CD4-positive, alpha-beta T cell treated with Interleukin-15 for 4 hours (primary cell): ENCODE measurements at places on chromosomes 16 and 17.

GRCh38 chr17:29699283-29699682 lies 76.6 kb upstream of the CORO6 start:
- no peak for DNase-seq

- DNase-seq, result no peak
Observed at GRCh38 chr17:36459045-36459444, 27.4 kb upstream of the ZNHIT3 start.

- DNase-seq, result peak; percentile 13
Observed at GRCh38 chr16:11563493-11564040, 23.2 kb downstream of the LITAF start.

DNA sequence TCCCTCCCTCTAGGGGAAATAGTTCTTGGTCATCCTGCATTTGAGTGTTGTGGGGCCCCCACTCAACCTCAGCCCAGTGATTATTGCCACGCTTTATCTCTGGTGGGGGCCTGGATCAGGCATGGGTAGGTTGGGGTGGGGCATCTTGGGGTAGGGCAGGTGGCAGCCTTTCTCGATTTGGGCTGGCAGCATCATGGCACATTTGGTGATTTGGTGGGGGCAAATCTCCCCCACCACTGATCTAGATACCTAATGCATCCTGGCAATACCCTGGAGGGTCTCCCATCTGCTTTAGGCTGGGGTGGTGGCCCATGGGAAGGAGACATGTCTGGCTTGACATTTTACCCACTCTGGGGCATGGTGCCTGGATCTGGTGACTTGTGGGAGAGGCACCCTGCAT lies 40.2 kb downstream of the NLRP1 start:
- no peak for DNase-seq

- no peak for DNase-seq
Observed at GRCh38 chr16:29232811-29233704, 173.5 kb downstream of the NPIPB11 start.

- DNase-seq, result no peak
Observed at GRCh38 chr16:90046122-90046970, 27.1 kb upstream of the DBNDD1 start.

DNA sequence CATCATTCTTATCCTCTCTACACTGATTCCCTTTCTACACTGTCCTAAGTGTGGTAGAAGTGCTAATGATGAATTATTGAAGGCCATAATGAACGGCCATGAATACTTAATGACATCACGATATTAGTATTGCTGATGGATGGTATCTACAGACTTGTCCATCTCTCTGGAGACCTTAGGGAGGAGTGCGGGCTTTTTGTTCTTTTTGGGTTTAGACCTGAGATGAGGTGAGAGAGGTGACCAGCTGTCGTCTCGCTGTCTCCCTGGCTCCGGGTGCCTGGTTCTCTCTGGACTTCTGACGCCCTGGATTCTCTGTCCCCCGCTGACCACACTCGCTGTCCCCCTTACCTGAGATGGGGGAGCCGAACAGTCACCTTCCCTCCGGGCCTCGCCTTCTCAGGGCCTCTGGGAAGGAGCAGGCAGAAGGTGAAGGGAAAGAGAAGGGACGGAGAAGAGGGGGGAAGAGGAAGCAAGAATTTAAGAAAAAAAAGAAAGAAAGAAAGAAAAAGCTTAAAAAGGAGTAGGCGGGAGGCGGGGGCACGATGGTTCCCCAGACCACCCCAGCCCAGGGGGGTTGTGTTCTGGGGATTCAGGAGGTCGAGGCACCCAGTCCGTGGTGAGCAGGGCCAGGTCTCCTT lies 17.1 kb downstream of the SGCA start:
- no peak for DNase-seq

GRCh38 chr17:13973960-13974651 lies 95.2 kb upstream of the COX10 start:
- no peak for DNase-seq

- DNase-seq, result no peak
Observed at GRCh38 chr17:68399638-68400403, 57.5 kb downstream of the WIPI1 start.

DNA sequence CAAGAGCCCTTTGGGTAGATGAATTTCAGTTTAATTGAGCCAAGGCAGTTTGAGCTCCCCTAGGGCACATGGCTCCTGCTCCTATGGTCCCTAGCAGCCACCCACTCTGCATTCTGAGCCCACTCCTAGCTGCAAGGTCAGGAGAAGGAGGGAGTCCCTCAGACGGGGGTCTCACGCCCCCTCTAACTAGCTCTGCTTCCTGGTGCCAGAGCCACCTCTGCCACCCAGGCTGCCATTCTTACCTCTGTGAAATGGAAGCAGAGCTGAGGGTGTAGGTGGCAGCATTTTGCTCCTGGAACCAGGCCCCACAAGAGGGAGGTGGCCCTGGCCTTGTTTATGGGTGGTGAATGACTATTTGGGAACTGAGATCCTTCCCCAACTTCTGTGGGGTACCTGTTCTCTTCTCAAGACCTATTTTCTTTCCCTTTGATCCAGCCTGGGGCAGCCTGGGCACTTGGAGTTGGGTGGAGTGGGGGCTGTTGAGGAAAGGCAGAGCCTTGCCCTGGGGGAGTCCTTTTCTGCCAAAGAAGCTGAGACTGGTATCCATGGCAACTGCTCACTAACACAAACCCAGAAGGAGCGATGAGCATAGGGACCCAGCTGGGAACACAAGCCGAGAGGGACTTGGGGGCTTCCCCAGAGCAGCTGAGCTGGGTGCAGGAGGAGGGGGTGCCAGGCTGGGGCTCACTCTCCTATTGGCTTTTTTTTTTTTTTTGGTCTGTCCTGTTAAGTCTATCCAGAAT lies 4.8 kb downstream of the SPNS2 start:
- DNase-seq, result no peak

DNA sequence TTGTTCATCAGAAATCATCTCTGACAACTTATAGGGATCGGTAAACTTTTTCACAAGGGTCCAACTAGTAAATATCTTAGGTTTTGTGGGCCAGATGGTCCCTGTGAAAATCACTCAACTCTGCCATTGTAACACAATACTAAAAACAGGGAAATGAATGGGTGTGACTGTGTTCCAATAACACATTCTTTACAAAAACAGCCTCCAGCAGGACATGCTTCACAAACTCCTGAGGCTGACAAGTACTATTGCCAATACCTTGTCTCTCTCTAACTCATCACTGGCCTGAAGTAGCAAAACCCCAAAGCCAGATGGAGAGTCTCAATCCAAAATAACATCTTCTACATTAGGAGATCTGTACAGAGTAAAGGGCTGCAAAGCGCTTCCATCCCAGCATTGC lies 312.3 kb downstream of the TOX3 start:
- DNase-seq, result no peak

DNA sequence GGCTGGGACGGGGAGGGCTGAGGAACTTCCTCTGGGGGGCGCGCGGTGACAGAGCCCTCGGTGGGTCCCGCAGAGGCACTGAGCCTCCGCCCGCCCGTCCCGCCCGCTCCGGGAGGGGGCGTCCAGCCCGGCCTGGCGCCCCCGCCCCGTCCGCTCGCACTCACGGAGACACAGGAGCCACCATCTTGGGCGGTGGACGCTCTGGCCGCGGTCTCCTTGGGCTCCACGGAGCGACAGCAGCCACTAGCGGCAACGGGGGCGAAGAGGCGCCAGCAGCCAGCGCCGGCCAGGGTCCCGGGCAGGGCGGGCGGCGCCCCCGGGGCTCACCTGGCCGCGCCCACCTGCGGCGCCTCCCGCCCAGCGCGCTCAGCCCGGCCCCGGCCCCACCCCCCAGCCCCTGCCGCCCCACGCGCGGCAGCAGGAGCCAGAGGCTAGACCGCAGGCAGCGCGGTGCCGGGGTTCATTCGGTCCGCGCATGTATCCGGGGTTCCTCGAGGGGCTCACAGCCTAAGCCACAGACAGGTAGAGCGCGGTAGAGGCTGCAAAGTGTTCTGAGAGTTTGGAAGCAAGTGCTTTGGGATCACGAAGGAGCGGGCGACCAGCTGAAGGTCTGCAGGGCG lies at the start of gene C17orf113:
Gene C17orf113, minus strand, starts transcription at position 209 of the 620 bp plus-strand sequence. CDS start 7,225 bp downstream, outside the sequence.
- peak; percentile 36 for DNase-seq

DNA sequence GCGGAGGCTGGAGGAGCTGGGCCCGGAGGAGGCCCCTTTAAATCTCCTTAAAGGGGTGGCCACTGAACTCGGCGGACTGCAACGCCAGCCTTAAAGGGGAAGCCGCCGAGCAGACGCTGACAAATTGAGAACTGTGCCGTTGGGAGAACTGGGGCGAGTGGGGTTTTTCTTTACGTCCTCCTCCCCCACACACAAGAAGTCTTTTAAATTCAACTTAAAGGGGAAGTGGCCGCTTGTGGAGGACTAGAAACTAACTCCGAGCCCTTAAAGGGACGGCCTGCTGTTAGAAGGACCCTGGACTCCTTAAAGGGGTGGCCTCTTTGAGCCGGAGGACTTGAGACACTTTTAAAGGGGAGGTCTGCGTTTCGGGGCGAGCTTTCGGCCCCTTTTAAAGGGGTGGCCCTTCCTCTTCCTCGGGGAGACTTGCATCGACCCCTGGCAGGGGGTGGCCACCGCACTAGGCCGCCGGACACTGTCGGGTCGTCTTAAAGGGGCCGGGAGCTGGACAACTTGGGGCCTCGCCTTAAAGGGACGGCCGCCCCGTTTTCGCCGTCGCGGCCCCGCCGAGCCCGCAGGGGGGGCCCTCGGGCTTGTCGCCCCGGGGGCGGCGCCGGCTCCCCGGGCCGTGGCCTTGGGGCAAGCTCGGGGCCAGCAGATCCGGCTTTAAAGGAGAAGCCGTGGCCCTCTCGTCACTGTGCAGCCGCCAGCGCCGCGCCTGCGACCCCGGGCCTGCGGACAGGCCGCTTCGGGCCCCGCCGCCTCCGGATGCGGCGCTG lies 688 bp downstream of the FBRS start:
- DNase-seq, result no peak

DNA sequence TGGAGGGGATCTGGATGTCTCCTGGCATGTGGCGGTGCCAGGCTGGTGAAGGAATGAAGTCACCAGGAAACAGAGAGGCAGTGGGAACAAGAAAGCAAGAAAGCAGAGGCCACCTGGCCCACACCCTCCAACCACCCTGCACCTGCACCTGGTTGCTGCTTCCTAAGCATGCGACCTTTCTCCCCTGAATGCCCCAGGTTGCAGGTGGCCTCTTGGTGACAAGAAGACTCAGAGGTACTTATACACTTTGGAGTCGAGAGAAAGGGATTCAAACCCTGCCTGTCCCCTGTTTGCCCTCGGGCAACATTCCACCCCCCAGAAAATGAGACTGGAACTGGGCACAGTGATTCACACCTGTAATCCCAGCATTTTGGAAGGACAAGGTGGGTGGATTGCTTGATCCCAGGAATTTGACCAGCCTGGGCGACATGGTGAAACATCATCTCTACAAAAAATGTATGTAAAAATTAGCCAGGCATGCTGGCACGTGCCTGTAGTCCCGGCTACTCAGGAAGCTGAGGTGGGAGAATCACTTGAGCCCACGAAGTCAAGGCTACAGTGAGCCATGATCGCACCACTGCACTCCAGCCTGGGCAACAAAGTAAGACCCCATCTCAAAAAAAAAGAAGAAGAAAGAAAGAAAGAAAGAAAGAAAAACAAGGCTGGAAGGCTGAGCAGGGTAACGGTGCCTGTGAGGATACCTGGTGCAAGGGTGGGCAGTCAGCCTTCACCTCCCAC lies 34.6 kb upstream of the TNRC6C start:
- no peak for DNase-seq

DNA sequence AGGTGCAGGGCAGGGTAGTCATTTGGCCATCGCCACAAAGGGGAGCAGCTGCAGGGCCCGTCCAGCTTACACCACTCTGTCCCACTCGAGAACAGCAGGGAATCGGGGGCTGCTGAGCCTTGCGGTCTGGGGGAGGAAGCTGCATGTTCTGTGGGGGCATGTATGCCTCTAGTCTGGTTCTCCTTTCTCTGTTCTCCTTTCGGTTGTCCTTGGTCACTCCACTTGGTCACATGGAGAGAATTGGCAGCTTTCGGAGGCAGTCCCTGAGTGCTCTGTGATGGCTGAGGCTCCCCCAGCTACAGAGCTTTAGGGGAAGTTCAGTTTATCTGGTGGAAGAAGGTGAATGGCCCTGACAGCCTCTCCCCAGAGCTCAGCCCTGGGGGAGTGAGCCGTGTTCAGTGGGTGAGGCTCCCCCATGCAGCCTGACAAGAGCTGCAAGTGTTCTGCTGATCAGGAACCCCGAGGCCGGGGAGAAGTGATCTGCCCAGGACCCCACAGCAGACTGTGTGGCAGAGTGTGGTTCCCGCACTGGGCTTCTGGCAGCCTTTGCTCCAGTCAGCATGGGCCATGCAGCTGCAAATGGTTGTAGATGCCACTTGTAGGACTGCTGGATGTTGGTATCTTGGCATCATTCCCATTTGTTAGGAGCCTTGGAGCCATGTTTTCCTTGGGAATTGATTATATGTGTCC lies 22.3 kb upstream of the SMPD3 start:
- peak; percentile 10 for DNase-seq
